ENCODE measurements at places on chromosomes 4 and X. TPM values are rescaled to one million over a fixed set of nuclear protein-coding genes. Genes with fewer than 3 reads are reported as not detected.

The TAF7L gene
- not detected for total RNA-seq

DNA sequence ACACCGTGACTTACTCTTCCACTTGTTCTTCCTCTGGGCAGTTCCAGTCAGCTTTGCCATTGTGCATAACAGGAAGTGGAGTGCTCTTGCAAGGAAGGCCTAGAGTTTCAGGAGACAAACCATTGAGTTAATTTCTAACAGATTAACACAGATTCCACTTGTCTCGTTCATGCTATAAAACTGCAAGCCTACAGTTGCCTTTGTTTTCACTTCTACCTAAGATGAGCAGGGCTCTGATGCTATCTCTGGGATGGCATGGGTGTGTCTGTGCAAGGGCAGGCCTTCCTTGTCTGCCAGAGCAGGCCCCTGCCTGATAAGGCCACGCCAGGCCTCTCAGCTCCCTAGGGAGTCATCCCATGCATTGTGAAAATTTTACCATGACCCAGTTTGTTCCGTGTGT, 67.7 kb upstream of the PGRMC2 start:
- no peaks in the 10 kb centered on the region for H3K36me3 ChIP-seq
- no peak overlapping the region for H3K27ac ChIP-seq
- no peak for DNase-seq
- no peaks in the 10 kb centered on the region for H3K4me1 ChIP-seq
- no peaks in the 10 kb centered on the region for H3K27me3 ChIP-seq
- H3K4me3 ChIP-seq: no peak overlapping the region

The TMEM192 gene
- total RNA-seq: 10.6 TPM

GRCh38 chr4:83009529-83009928, 1.1 kb downstream of the LIN54 start:
- no peaks in the 10 kb centered on the region for H3K4me1 ChIP-seq
- H3K4me3 ChIP-seq: peak overlapping the region; percentile 76
- no peak for DNase-seq
- no peaks in the 10 kb centered on the region for H3K27me3 ChIP-seq
- H3K36me3 ChIP-seq: no peaks in the 10 kb centered on the region
- peak overlapping the region; percentile 92 for H3K27ac ChIP-seq

GRCh38 chrX:151039351-151039750, 56.2 kb downstream of the HMGB3 start:
- no peaks in the 10 kb centered on the region for H3K4me1 ChIP-seq
- H3K4me3 ChIP-seq: no peak overlapping the region
- H3K27me3 ChIP-seq: no peaks in the 10 kb centered on the region
- no peak overlapping the region for H3K27ac ChIP-seq
- H3K36me3 ChIP-seq: no peaks in the 10 kb centered on the region

GRCh38 chrX:28099166-28099565, 117.9 kb upstream of the DCAF8L1 start:
- H3K27me3 ChIP-seq: no peaks in the 10 kb centered on the region
- no peaks in the 10 kb centered on the region for H3K36me3 ChIP-seq
- no peak overlapping the region for H3K4me3 ChIP-seq
- no peak overlapping the region for H3K27ac ChIP-seq
- no peaks in the 10 kb centered on the region for H3K4me1 ChIP-seq

The GYPE gene
- 1.5 TPM for total RNA-seq

GRCh38 chr4:6917461-6918271, 8.0 kb downstream of the TBC1D14 start:
- peaks cover 25% of the 10 kb centered on the region for H3K4me1 ChIP-seq
- no peak overlapping the region for H3K4me3 ChIP-seq
- no peak for DNase-seq
- peak overlapping the region; percentile 38 for H3K27ac ChIP-seq

- no peak overlapping the region for H3K27ac ChIP-seq
- no peaks in the 10 kb centered on the region for H3K4me1 ChIP-seq
- H3K27me3 ChIP-seq: no peaks in the 10 kb centered on the region
- H3K36me3 ChIP-seq: peaks cover 1% of the 10 kb centered on the region
- no peak for DNase-seq
Observed at GRCh38 chr4:1305781-1306455, 16.2 kb downstream of the MAEA start.
